T-helper 9 cell (primary cell): ENCODE measurements at places on chromosomes 12 and 14.

DNA sequence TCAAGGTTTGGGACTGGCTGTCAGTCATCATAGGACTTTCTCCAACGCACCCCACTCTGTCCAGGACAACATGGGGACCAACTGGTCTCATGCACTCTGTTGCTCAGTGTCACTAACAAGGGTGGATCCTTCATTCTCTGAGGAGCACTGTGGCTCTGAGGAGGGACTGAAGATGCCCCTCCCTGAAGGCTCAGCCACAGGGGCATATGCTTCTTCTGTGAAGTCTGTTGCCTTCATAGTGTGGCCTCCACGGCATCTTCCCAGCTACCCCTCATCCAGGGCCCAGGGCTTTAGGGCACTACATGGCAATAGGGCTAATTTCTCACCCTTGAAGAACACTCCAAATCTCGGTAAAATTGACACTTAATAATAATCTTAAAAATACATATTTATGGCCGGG lies 14.3 kb upstream of the IFI27L2 start:
- DNase-seq, result no peak

DNA sequence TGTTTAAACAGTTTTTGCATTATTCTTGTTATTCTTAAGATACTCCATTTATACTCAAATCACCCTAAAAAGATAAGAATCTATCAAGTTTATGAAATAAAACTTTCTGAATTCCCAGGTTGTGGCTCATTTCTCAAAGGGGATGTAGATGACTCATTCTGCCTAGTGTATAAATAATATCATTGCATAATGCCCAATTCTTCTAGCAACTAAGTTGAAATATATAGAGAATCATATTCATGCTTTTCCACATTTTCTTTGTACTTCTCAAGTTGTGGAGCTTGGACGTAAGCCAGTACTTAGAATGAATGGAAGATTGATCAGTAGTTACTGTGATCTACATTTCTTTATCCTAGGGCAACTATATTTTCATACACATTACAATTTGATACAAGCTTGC lies 201.1 kb downstream of the PPFIA2 start:
- DNase-seq, result no peak

DNA sequence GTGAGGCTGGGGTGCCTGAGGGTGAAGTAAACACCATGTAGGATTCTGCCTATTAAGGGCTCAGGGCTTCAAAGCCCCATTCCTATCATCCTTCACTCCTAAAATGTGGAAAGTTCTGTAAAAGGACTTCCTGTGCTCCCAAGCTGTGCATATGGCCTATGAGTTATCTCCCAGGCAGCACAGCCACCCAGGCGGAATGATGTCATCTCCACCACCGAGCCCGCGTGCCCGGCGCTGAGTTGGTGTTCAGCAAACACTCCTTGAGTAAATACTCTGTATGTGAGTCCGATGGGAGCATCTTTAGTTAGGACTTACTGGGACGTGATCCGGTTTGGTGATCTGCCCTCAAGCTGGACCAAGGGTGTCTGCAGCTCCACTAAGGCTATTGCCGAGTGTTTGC lies 437.3 kb downstream of the MED13L start:
- DNase-seq, result no peak

GRCh38 chr14:104592785-104593184 lies 11.8 kb downstream of the TMEM179 start:
- no peak for DNase-seq

DNA sequence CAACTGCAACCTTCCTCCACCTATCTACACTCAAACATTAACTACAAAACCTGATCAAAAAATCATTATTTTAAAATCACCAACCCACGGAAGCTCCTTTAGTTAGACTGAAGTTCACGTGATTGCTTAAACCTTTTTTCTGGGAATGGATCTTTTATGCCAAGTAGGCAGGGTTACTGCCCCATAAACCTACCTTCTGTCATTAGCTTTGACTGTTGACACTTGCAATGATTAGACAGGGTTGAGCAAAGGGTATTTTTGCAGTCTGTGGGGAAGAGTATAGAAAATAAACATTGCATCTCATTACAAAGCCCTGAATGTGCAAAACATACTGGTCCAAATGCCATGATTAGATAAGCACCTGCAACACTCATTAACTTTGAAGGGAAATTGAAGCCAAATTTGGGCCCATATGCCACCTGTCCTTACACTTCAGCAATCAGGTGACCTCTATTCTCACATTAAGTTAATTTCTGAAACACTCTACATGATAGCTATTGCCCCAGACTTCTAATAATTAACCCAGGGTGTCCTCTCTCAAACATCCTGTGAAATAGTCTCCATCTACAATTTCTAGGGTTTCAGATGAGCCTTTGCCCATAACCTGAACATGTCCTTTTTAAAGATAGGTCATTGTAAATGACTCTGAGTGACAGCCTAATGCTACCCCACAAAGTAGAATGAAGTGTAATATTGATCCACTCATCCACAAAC lies 156.0 kb upstream of the PLEKHG7 start:
- DNase-seq, result no peak

DNA sequence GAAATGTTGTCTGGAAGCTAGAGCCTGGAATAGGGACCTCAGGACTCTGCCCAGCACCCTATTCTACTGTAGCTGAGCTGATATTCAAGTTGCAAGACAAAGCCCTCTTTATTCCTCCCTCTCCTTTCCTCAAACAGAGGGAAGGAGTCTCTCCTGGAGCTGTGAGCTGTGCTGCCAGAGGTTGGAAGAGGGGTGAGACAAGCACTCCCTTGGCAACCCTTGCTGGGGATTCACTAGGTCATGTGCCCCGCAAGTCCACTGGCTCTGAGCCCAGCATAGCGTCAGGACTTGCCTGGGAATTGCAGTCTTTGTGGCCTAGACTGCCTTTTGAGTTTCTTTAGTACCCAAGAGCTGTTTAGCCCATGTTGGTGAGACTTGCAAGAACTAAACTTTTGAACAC lies 11.4 kb upstream of the ASCL1 start:
- DNase-seq, result no peak

- no peak for DNase-seq
Measured at GRCh38 chr12:58204071-58204470, 262.7 kb downstream of the ATP23 start.

DNA sequence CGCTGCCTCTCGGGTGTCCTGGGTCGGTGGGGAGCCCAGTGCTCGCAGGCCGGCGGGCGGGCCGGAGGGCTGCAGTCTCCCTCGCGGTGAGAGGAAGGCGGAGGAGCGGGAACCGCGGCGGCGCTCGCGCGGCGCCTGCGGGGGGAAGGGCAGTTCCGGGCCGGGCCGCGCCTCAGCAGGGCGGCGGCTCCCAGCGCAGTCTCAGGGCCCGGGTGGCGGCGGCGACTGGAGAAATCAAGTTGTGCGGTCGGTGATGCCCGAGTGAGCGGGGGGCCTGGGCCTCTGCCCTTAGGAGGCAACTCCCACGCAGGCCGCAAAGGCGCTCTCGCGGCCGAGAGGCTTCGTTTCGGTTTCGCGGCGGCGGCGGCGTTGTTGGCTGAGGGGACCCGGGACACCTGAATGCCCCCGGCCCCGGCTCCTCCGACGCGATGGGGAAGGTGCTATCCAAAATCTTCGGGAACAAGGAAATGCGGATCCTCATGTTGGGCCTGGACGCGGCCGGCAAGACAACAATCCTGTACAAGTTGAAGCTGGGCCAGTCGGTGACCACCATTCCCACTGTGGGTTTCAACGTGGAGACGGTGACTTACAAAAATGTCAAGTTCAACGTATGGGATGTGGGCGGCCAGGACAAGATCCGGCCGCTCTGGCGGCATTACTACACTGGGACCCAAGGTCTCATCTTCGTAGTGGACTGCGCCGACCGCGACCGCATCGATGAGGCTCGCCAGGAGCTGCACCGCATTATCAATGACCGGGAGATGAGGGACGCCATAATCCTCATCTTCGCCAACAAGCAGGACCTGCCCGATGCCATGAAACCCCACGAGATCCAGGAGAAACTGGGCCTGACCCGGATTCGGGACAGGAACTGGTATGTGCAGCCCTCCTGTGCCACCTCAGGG lies 679 bp downstream of the ARF6 start:
- peak; percentile 67 for DNase-seq

DNA sequence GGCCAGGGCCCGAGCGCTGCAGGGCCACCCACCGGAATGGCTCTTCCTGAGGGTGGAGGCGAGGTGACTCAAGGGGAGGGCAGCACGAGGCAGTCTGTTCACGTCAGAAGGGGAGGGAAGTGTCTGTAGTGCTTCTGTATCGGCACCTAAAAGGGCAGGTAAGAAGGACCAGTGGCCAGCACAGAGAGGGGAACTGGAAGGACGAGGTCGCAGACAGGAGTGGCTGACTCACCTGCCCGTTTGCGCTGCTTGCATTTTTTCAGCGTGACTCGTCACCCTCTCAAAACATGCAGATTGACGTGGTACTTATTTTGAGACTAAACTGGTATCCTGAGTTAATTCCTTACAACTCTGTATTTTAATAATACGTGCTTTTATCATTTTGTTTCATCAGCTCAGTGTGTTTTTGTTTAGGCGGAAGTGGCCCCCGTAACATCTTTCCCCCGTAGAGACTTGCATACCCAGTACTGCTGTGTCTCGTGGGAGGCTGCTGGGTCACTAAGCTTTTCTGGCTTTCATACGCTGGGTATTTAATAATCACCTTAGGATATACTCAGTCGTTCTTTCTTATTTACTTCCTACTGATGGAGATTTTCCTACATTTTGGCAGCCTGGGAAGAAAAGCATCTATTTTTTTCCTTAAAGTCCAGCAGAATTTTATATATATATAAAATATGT lies 26.4 kb downstream of the SFSWAP start:
- DNase-seq, result no peak
